Activated CD4-positive, alpha-beta T cell treated with anti-CD3 and anti-CD28 coated beads, Interleukin-2, amount 10 ng/mL, durations not matched to agents 7 days and 5 days (primary cell): ENCODE measurements at places on chromosomes 12 and 14. TPM values are rescaled to one million over a fixed set of nuclear protein-coding genes. Genes with fewer than 3 reads are reported as not detected.

Gene OR5AU1
- not detected for total RNA-seq

- peaks cover 30% of the 10 kb centered on the region for H3K27me3 ChIP-seq
- H3K4me1 ChIP-seq = no peaks in the 10 kb centered on the region
- no peak overlapping the region for H3K4me3 ChIP-seq
- no peak overlapping the region for H3K27ac ChIP-seq
- peaks cover 4% of the 10 kb centered on the region for H3K36me3 ChIP-seq
These were observed 58.5 kb downstream of the GPR135 start for GRCh38 chr14:59406454-59407245.

GRCh38 chr14:71638523-71639196, 293.6 kb upstream of the RGS6 start:
- peaks cover 9% of the 10 kb centered on the region for H3K4me1 ChIP-seq
- H3K36me3 ChIP-seq = peaks cover 39% of the 10 kb centered on the region
- no peaks in the 10 kb centered on the region for H3K27me3 ChIP-seq
- no peak for DNase-seq
- no peak overlapping the region for H3K4me3 ChIP-seq
- H3K27ac ChIP-seq = no peak overlapping the region

GRCh38 chr12:127928615-127929571, 338.1 kb upstream of the TMEM132C start:
- H3K27me3 ChIP-seq = no peaks in the 10 kb centered on the region
- no peak overlapping the region for H3K27ac ChIP-seq
- DNase-seq = no peak
- H3K4me3 ChIP-seq = no peak overlapping the region
- no peaks in the 10 kb centered on the region for H3K4me1 ChIP-seq

DNA sequence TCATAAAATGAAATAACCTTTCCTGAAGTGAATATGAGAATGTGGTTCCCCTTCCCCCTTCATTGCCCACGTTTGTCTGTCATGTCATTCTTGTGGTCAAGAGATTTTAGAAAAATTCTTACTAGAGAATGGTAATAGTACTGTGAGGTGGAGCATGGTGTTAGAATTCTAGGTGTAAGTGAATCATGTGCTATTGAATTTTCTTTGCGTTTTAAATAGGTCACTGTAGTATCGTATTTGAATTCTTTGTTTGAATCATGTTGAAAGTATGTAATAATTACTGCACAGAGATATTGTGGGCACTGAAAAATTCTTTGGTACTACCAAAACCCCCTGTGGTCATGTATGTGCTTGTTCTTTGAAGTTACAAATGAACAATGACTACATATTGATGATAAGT, 49.9 kb downstream of the FUT8 start:
- DNase-seq = no peak
- no peak overlapping the region for H3K27ac ChIP-seq
- H3K4me3 ChIP-seq = no peak overlapping the region
- H3K27me3 ChIP-seq = no peaks in the 10 kb centered on the region
- H3K36me3 ChIP-seq = peaks cover 61% of the 10 kb centered on the region

DNA sequence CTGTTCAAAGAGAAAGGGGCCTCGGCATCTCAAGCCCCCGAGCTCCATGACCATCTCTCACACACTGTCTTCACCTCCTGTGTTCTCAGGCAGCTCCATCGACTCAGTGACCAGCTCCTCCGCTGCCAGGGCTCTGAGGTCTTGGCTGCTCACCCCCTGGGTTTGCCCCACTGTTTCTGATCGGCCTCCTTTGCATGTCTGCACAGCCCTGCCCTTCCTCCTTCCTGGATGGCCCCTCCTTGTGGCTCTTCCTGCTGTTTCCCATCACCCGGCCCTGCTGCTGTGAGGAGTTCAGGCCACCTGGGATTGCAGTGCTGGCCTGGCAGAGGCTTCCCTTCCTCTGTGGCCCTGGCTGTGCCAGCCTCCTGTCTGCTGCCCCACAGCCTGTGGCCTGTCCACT, 38.1 kb upstream of the PIWIL1 start:
- no peak for DNase-seq
- H3K27ac ChIP-seq = no peak overlapping the region
- H3K27me3 ChIP-seq = no peaks in the 10 kb centered on the region
- H3K36me3 ChIP-seq = no peaks in the 10 kb centered on the region

GRCh38 chr14:74207943-74208342, 31.3 kb upstream of the VSX2 start:
- H3K4me3 ChIP-seq = no peak overlapping the region
- DNase-seq = no peak
- no peak overlapping the region for H3K27ac ChIP-seq
- H3K36me3 ChIP-seq = no peaks in the 10 kb centered on the region
- H3K4me1 ChIP-seq = no peaks in the 10 kb centered on the region

Gene SMOC1
- total RNA-seq = not detected

Gene CBLN3
- total RNA-seq = 5.2 TPM

DNA sequence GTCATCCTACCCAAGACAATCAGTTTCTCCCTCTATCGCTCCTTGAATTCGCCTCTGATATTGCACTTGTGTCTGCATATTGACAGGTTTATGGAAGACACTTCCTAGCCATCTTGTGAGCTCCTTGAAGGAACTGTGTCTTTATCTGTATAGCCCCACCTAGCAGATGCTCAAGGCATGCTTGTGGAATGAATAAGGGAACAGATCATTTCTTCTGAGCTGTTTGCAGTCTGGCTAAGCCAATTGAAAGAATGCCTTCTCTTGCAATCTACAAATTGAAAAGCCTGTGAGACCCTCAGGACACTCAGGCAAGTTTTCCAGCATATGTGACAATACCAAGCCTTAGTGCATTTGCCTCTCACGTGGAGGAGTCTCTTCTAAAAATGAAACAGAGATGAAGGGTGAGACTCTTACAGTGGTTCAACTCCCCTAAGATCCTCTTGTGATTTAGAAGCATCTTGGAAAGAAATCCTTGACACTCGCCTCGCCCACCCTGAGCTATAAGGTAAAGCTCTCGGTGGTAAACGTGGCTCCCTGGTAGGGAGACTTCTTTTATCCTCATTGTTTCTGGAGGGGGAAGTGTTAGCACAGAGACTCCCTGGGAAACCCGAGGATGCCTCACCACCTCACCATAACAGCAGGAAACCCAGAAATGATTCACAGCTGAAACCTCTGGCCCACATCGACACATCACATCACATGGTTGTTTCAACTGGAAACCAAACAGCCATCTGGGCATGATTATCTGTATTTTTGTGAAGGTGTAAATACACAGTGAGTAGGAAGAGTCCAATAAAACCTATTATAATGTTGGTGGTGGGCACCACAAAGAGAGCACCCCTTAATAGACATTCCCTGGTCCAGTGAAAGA, 112.3 kb upstream of the BCL2L14 start:
- H3K36me3 ChIP-seq = peaks cover 15% of the 10 kb centered on the region
- peaks cover 50% of the 10 kb centered on the region for H3K4me1 ChIP-seq
- DNase-seq = peak; percentile 40
- peak overlapping the region; percentile 0 for H3K4me3 ChIP-seq
- H3K27ac ChIP-seq = peak overlapping the region; percentile 77

DNA sequence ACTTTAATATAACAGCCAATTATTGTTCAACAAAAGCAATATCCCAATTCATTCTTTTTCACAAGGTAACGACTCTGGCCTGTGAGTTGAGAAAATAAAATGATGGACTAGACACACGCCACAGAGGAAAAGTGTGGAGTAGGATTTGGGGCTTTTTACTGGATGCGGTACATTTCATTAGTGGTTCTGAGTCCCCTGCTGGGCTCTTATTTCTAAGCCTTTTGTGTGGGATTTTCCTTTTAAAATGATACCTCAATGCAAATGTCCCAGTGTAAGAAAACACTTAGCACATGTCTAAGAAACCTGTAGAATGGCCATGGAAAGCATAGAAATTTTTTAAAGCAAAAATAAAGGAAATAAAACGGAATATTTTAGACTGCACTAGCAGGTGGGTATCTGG, 73.4 kb downstream of the C12orf42 start:
- DNase-seq = no peak
- H3K36me3 ChIP-seq = no peaks in the 10 kb centered on the region
- H3K27ac ChIP-seq = no peak overlapping the region
- H3K4me3 ChIP-seq = no peak overlapping the region
- no peaks in the 10 kb centered on the region for H3K27me3 ChIP-seq
- H3K4me1 ChIP-seq = no peaks in the 10 kb centered on the region

DNA sequence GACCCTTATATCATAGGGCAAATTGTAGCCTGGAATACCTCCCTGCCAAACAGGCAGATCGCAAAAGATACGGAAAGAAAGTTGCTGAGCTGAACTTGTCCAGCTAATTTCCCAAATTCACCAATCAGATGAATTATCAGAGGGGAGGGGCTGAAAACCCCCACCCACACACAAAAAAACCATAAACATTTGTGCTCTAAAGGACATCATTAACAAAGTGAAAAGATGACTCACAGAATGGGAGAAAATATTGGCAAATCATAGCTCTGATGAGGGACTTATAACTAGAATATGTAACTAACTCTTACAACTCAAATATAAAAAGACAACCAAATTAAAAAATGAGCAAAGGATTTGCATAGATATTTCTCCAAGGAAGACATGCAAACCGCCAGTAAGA, 36.3 kb downstream of the PTHLH start:
- no peaks in the 10 kb centered on the region for H3K36me3 ChIP-seq
- no peaks in the 10 kb centered on the region for H3K4me1 ChIP-seq
- no peak overlapping the region for H3K27ac ChIP-seq
- no peak for DNase-seq
- H3K27me3 ChIP-seq = peaks cover 10% of the 10 kb centered on the region

GRCh38 chr12:25695574-25695973, 142.5 kb upstream of the LMNTD1 start:
- no peaks in the 10 kb centered on the region for H3K27me3 ChIP-seq
- no peaks in the 10 kb centered on the region for H3K36me3 ChIP-seq
- H3K4me3 ChIP-seq = no peak overlapping the region

Gene TAC3
- not detected for total RNA-seq

Gene IL31
- not detected for total RNA-seq
